ENCODE measurements at places on chromosomes 2 and 18.

- DNase-seq, result no peak
These were observed 94.8 kb upstream of the SEC11C start for GRCh38 chr18:59044855-59045254.

DNA sequence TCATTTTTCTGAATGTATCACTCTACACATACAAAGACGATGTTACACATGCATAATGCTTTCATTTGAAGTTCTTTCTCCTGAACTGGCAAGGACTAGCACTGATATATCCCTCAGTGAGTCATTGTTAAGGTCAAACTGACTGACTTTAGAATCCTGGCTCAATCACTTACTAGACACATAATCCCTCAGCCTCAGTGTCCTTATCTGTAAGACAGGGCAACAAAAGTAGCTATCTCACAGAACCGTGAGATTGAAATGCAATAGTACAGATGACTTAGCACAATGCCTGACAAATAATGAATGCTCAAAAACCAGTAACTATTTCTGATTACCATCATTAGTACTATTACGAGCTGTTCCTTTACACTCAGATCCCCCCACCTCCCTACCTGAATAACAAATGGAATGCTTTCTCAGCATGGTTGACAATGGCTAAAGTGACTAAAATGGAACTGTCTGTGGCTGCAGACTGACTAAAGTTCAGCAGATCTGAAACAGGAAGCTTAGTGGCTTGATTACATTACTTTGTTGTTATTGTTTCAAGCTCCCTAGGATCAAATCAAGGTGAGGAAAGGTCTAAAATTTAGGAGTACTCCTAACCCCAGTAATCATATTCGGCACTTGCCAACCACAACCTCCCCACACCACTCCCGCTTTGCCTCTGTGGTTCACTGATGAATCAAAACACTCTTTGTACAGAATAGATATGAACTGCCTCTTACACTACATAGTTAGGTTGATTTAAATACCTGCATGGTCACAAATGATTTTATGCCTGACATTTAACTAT is 35.8 kb upstream of the CACNB4 start:
- DNase-seq, result no peak

DNA sequence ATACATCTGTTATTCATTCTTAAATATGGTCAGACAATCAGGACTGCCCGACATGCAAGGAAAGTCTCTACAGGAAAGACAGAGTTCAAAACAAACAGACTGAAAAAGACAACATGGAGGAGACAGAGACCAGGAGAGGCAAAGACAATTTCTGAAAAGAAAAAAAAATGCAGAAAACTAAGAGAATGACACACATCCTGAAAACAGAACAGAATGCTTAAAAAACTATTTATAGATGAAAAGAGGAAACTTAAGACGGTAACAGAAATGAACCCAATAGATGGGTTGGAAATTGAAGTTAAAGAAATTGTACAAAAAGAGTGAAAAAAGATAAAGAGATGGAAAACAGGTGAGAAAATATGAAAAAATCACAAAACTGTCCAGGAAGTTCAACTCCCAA is 95.7 kb downstream of the BCL2 start:
- no peak for DNase-seq

DNA sequence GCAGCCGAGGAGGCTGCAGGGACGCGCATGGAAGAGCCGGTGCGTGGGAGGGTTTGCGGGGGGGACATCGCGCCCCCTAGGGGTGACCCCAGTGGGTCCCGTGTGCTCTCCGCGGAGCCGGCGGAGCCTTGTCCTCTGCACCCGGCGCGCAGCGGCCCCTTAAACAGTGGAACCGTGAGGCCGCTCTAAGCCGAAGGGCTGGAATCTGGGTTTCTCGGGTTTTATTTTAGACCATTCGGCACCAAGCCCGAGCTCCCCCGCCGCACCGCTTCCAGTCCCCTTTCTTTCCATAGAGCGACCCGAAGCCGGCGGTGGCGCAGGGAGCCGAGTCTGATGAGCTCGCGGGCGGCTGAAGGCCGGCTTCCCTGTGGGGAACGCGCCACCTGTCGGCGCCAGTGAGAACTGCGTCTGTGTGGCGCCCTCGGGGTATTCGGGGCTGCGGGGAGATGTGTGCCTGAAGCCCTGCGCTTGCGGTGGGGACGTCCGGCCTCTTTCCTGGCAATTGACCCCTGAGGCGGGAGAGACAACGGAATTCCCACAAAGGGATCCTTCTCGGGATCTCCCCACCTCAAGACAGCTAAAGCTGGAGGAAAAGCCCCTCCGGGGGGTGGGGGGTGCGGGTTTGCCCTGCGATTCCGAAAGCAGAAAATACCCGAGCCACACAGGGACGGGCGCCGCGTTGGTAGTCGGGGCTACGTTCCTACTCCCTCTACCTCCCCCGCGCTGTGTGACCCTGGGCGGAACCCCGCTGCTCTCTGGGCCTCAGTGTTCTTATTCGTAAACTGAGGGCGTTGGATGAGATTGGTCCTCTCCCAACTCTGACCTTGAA is 8.2 kb upstream of the EN1 start:
- DNase-seq, result peak; percentile 75

GRCh38 chr18:59500765-59501164 is 141.7 kb upstream of the LMAN1 start:
- DNase-seq, result no peak

DNA sequence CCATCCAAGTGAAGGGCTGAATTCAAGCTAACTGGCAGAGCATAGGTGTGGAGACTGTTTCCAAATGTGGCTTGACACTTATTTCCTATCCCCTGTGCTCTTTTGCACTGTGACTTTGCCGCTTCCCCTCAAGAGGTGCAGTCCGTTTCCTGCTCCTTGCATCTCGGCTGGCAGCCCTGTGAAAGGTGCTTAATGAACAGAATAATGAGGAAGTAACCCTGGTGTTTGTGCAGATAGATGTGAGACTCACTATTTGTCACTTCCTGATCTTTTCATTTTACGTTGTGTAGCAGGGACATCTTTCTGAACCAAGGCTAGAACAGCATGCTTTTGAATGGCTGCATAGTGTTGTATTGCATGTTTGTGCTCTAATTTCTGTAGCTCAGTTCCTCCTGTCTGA is 60.8 kb downstream of the CEP192 start:
- DNase-seq, result no peak

- no peak for DNase-seq
These were observed 190.1 kb upstream of the SLC35G4 start for GRCh38 chr18:11419338-11419737.

- DNase-seq, result no peak
These were observed 163.4 kb downstream of the ARL4C start for GRCh38 chr2:234333168-234334130.

- DNase-seq, result no peak
These were observed 16.7 kb upstream of the GREB1 start for GRCh38 chr2:11516984-11517648.

- DNase-seq, result no peak
These were observed 45.3 kb upstream of the PSME4 start for GRCh38 chr2:54015798-54016699.

- DNase-seq, result no peak
These were observed 179.7 kb downstream of the ICOS start for GRCh38 chr2:204116159-204116792.

DNA sequence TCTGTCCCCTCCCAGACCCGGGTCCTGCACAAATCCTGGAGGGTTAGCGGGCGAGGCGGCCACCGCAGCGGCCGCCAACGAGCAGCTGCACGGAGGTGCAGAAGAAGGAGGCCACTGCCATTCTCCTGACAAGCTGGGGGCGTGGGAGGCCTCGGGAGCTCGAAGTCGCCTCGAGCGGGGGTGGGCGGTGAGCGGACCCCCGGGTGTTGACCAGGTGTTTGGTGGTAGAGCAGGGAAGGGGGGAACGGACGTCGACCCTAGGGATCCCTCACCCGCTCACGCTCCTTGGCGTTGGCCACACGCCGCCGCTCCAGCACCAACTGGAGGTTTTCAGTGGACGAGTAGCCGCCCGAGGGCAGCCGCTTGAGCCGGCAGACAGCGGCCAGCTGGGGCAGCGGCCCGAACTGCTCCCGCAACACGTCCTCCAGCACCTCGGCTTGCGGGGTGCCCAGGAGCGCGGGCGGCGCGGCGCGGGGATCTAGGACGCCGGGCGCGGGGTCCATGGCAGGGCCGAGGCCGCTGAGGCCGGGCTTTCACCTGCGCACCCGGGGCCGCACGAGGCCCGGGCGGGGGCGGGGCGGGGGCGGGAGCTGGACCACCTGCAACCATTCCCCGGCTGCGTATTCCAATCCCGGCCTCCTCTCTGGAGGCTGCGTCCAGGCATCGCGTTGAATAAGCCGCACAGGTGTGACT is at the start of gene FIGLA:
Gene FIGLA (minus strand): TSS at position 508 of the 693 bp plus-strand sequence. CDS start 5 bp downstream, at position 503.
- DNase-seq, result no peak

- no peak for DNase-seq
These were observed 53.5 kb downstream of the COLEC12 start for GRCh38 chr18:446941-447560.

GRCh38 chr2:72300147-72300684 is 152.6 kb upstream of the CYP26B1 start:
- no peak for DNase-seq

GRCh38 chr2:210562502-210563080 is 6.2 kb downstream of the CPS1 start:
- DNase-seq, result no peak

DNA sequence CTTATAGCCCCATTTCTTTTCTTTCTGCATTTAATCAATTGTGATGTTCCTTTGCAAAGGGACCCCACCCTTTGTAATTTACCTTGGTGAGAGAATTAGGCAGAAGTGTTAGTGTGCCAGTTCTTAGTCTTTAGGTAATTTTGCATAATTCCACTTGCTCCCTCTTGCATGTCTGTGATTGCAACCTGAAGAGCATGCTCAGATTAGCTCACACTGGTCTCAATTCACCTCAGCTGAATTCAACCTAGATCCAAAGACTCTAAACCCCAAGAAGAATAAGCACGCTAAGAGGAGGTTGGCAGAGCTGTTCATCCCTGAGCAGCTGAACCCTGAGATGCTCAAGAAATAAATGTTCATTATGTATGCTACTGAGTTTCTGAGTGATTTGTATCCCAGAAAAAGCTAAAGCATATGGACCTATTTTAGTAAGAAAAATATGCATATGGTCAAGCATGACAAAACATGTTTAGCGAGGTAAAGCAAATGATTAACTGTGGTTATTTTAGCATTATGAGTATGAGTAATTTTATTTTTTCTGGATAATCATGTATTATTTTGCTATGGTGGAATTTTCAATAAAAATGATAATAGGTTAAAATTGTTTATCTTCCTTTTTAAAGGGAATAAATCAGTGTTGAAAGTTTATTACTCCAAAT is 299.2 kb upstream of the ZSWIM2 start:
- no peak for DNase-seq

- no peak for DNase-seq
These were observed 32.8 kb upstream of the SIGLEC15 start for GRCh38 chr18:45792506-45793263.

All from T-helper 9 cell (primary cell).